C1 segment of cervical spinal cord (tissue), 14 donors: ENCODE measurements at places on chromosomes 6 and 20.

- DNase-seq: no peak
These were observed 6.6 kb upstream of the SOX18 start for GRCh38 chr20:64055893-64056638.

- DNase-seq: no peak
These were observed 801 bp downstream of the SRC start for GRCh38 chr20:37346535-37347346.

DNA sequence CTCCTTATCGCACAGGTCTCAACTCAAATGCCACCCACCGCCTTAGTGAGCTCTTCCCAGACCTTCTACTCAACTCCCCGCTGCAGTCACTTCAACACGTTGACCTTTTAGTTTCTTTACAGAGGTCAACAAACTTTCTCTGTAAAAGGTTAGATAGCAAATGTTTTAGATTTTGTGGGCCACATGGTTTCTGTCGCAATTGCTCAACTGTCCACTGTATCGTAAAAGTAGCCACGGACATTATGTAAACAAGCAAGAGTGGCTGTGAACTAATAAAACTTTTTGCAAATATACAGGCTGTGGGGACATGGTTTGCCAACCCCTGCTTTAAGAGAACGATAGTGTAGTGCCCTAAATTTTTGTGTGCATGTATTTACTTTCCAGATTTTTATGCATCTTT lies 247.6 kb upstream of the TSHZ2 start:
- no peak for DNase-seq

DNA sequence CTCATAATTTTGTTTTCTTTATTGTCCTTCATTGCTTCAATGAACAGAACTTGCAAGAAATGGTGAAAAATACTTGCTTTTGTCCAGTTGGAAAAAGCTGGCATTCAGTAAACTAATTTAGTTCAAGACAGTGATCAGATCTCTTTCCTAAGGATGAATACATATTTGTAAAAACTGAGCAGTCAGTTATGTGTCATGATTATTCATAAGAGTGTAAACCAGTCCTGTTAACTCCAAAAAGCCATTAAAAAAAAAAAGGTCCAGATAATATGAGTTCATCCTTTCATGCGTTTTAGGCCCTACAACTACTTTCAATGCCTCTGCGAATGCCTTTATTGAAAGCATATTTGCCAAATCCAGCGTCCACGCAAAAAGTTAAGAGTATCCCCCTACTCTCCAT lies 609 bp downstream of the PGM3 start:
- no peak for DNase-seq

GRCh38 chr6:146904596-146904995 lies 299.6 kb upstream of the STXBP5 start:
- DNase-seq: no peak

DNA sequence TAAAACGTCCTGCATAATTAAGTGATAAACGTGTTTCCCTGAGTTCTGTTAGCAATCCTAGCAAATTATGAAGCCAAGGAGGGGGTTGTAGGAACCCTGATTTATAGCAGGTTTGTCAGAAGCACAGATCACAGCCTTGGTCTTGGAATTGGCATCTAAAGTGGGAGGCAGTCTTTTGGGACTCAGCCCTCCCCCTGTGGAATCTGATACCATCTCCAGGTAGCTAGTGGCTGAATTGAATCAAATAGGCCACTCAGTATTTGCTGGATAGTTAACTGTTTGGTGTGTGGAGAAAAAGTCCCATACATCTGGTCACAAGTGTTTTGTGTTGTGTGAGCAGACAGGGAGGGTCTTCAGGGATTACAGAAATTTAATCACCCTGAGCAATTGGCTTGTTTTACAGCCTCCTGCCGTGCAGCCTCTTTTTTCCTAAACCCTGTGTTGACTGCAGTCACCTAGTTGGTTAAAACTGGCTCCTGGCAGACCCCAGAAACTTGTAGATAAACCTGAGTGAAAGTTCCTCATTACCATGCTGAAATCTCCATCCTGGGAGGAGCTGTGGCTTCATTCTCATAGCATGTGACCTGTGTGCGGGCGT lies 19.0 kb upstream of the KIFC1 start:
- no peak for DNase-seq

GRCh38 chr6:147037881-147038280 lies 166.3 kb upstream of the STXBP5 start:
- no peak for DNase-seq

GRCh38 chr6:30757261-30757904 lies 13.0 kb upstream of the IER3 start:
- no peak for DNase-seq

- DNase-seq: no peak
These were observed 96.3 kb downstream of the PRDM1 start for GRCh38 chr6:106182455-106182854.

- no peak for DNase-seq
These were observed 4.5 kb upstream of the CD109 start for GRCh38 chr6:73691512-73691911.

- DNase-seq: no peak
These were observed 48.6 kb downstream of the TCP11 start for GRCh38 chr6:35092362-35093117.

- no peak for DNase-seq
These were observed 35.0 kb downstream of the FAM50B start for GRCh38 chr6:3884007-3884745.

GRCh38 chr20:44643596-44644229 lies 7.8 kb downstream of the ADA start:
- no peak for DNase-seq

DNA sequence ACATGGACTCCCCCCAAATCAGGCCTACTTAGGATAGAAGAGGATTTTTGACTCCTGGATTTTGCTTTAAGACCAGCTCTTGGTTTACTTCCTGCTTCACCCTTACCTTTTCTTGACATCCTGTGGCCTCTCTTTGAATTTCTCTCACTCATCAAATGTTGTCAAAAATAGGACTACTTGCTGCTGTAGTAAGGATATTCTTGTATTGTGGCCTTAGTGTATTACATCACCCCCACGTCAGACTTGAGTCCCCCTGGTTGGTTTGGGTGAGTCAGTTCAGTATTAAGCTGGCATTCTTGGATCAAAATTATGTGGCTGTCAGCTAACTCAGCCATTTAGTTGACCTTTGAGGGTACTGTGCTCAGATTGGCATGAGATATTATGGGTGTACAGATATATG lies 1.1 kb downstream of the TPX2 start:
- no peak for DNase-seq

GRCh38 chr20:33317424-33318095 lies 34.5 kb downstream of the BPIFB1 start:
- no peak for DNase-seq

GRCh38 chr6:136983687-136984086 lies 61.1 kb downstream of the IL20RA start:
- no peak for DNase-seq

DNA sequence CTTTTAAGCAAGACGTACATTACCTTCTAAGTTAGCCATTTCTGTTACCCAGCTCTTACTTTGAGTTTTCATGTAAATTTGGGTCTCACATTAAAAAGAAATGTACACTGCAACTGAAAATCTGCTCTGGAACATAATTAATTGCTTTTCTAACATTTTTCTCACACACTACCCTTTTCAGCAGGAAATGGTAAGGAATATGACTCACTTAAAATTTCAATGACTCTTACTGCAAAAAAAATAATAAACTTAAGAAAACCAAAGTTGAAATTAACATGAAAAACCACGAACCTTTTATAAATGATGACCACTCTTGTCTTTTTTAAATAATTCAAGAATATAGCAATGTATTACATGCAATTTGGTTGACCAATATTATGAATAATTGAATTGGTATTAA lies 1.3 kb downstream of the CGA start:
- DNase-seq: no peak

DNA sequence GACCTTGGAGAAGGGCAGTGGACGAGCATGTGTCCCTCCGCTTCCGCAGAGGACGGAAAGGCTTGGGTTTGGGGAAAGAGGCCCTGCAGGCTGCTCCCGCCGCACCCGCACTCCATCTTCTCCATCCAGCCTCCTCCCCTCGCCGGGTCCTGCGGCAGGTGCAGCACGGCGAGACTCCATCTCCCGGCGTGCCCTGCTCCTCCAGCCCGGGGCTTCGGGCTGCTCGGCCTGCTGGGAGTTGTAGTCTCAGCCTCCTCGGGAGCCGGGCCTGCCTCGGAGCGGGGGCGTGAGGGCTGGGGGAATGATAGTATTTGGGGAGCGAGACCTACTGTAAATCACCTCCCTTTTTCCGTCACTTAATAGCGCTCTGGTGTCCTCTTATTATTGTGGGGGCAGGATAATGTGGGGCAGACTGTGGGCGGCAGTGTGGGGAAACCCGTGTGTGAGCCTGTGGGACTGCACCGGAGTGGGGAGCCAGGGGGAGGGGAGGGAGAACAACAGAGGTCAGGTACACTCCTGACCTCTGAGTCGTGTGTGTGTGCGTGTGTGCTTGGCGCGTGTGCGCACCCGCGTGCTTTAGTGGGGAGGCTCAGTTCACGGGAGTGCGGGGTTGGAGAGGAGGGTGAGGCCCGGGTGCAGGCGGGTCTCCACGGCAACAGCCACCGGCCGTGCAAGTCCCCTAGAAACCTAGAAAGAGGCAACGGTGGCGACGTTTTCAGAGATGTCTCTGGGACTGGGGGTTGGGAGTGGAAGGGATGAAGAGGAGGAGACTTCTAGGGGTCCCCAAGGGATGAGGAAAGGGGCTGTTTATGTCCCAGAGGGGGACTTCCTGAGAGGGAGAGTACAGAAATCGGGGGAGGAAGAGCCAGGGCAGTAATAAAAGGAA lies 4.1 kb downstream of the TTBK1 start:
- DNase-seq: peak; percentile 89

GRCh38 chr6:41100871-41101287 lies 28.1 kb downstream of the NFYA start:
- DNase-seq: no peak

DNA sequence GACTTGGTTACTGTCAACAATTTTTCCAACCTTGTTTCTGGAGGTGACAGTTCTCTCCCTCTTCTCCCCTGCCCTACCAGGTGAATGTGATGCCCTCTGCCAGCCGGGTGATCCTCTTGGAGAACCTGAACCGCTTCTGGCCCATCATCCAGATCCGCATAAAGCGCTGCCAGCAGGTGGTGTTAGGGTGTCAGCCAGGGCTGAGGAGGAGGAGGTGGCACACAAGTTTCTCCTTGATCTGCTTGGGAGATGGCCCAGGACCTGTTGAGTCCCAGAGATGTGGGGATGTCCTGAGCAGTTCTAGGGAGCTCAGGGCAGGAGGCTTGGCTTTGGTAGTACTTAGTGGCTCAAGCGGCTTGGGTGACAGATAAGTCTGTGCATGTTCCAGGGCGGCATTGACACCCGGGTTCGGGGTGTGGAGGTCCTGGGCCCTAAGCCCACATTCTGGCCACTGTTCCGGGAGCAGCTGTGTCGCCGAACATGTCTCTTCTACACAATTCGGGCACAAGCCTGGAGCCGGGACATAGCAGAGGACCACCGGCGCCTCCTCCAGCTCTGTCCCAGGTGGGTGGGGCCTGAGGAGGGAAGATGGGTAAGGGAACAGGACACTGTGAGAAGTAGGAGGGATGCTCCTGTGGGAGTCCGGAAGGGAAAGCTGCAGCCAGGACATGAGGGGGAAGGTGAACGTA lies 21.2 kb downstream of the CUL9 start:
- no peak for DNase-seq

DNA sequence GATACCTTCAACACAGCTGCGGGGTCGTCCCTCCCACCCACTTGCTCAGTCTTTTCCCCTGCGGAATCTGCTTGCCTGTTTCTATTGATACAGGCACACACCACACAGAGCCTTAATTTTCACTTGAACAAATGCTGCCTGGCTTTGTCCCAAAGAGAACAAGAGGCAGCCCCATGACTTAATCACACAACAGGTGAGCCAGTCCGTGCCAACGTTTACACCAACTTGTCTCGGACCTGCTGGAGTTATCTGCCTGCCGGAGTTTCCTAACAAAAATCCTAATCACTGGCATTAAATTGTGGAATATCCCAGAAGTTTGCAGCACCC lies 186.8 kb upstream of the RREB1 start:
- DNase-seq: no peak

DNA sequence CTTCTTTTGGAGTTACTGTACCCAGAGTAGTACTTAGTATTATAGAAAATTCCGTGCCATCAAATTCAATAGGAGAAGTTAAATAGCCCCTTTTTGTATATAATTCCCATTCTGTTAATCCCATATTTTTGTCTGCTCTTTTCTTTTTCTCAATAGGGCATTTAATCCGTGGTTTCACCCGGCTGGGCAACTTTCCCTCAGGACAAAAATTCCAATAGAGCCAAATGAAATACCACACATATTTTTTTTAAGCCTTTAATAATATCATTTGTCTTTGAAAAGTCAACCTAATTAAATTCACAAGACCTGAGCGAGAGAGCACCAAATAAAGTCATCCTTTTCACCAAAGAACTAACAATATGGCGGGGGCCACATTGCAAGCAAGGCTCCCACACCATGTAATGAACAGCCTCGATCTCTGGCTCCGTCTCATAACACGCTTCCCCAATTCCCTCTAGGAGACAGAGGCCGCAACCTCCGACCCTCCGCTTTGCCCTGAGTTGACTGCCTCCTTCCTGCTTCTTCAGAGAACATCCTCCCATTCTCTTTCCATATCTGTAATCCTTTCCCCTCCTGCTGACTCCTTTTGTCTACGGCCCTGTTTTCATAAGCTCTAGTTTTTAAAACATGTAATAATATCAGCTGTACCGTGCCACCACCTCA lies 13.6 kb downstream of the NHSL1 start:
- no peak for DNase-seq

DNA sequence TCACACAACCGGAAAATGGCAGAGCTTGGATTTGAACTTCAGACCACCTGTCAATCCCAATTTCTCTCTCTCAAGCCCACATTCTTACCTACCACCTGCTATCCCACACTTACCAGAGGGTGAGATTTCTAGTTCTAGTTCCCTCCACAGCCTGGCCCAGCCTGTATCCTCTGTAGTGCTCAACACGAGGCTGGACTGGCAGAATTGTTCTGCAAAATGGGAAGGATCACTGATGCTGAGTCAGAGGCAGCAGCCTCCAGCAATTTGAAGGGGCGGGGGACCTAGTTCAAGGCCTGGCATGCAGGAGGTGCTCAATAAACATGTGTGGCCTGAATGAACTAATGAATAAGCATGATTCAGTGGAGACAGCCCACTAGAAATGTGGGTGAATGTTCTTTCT lies 53.6 kb upstream of the TTPAL start:
- DNase-seq: no peak

- no peak for DNase-seq
These were observed 931 bp upstream of the UCKL1 start for GRCh38 chr20:63957004-63957689.

DNA sequence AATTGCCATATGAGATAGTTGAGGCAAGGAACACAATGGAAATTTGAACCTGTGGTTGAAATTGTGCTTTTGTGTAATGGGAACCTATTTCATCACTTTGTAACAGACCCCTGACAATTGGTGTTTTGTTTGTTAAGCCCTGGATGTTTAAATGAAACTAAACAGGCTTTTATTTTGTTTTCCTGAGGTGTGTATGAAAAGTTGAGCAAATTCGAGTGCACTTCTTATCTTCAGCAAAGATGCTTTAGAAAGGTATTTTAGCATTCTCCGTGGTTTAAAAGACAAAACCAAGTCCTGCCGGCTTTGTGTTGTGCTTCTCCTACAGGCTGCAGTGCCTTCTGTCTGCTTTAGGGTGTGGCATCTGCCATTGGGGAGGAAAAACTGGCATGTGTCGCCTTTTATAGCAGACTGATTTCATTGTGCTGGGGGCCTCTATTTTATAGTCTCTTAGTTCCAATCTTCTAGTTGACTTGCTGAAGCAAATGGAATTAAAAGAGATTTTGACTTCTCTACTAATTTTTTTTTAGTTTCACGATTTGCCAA lies 2.2 kb upstream of the ARID1B start:
- DNase-seq: no peak

GRCh38 chr6:33029328-33030184 lies 20.2 kb upstream of the HLA-DOA start:
- no peak for DNase-seq

- no peak for DNase-seq
These were observed 17.8 kb upstream of the SCAF8 start for GRCh38 chr6:154715446-154715845.
